Stimulated activated CD4-positive, alpha-beta T cell treated with anti-CD3 and anti-CD28 coated beads, Interleukin-1b, Interleukin-23, amount 100 ng/mL, for 1 hour (primary cell): ENCODE measurements at places on chromosomes 1 and 21.

- DNase-seq = no peak
Observed at GRCh38 chr1:187092104-187092503, 263.4 kb downstream of the PLA2G4A start.

- DNase-seq = no peak
Observed at GRCh38 chr1:231107151-231107550, 54.7 kb upstream of the TRIM67 start.

- DNase-seq = no peak
Observed at GRCh38 chr21:46189959-46190490, 5.8 kb upstream of the SPATC1L start.

- DNase-seq = no peak
Observed at GRCh38 chr1:2948751-2949680, 72.3 kb upstream of the ACTRT2 start.

GRCh38 chr1:1161683-1162079 is 12.0 kb upstream of the TTLL10 start:
- no peak for DNase-seq

DNA sequence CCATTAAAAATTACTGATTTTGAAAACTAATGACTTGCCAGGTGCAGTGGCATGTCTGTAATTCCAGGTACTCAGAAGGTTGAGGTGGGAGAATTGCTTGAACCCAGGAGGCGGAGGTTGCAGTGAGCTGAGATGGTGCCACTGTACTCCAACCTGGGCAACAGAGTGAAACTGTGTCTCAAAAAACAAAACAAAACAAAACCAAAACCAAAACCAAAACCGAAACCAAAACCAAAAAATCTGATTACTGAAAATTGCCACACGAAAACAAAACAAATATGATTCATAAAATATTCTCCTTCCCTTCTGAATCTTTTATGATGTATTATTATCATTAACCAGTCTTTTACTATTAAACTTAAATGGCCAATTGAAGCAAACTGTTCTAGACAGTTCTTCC is 74.1 kb downstream of the SERINC2 start:
- no peak for DNase-seq

DNA sequence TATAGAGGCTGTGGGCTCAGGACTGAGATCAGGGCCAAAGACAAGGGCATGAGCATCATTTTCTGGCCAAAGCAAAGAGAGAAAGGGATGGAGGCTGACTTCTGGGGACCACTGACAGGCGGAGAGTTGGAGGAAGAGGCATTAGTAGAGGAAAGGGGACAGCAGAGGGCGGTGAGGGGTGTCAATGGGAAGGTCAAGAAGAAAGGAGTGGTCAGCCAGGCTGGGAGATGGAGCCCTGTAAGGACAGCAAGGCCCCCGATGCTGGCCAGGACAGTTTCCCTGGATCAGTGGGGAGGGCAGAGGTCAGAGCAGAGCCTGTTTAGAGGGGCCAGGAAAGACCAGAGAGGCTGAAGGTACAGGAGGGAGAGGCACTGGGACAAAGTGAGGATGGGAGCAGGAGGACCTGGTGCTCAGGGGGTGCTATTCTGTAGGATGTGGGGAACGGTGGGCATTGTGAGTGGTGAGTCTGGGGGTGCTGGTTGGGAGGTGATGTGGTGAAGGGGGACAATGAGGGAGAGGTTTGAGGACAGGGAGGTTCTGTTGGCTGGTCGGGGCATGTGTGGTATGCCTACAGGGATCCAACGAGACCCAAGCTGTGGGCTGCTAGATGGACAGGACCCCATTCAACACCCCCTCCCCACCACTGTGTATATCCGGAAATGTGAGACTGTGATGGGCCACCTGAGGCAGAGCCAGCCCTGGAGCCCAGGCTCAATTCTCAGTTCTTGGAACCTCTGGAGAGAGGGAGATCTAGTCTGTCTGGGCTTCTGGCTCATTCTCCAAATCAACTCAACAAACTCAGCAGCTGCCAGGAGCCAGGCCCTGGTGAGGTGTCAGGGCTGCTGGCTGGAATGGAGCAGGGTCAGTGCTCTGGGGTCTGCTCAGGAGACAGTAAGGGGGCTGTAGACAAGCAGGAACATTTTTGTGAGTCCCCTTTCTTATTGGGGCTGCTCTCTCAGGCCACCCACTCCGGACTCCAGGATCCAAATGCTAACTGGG is 1.4 kb upstream of the FAM151A start:
- no peak for DNase-seq

DNA sequence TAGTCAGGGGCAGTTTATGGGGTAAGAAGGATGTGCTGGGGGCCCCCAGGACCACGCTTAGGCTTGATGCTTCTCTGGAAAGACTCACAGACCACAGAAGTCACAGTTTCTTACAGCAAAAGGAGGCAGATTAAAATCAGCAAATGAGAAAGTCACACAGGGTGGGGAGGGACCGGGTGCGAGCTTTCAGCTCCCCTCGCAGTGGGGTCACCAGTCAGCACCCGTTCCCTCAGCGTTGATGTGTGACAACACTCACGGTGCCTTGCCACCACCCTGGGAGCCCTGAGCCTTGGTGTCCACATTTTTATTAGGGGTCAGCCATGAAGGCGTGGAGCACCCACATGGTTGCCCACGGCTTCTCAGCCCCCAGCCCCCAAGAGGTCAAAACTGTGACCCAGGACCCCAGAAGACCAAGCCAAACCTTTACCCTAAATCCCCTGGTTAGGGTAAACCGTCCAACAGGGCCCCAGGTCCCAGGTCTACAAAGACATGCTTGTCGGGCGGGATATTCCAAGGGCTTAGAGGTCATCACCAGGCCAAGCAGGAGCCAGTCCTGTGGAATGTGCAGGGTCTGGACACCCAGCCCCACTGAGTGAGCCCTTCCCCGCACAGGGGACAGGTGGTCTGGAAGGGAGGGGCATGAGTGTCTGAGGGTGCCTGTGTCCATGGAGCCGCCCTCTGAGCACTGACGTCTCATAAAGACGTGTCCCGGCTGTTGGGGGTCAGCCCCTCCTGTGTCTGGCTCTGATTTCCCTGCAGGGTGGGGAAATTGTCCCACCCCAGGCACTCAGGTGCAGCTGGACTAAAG is 64.5 kb upstream of the ABCG1 start:
- no peak for DNase-seq
